ENCODE measurements at places on chromosomes 5 and 9.

- DNase-seq, result no peak
Measured at GRCh38 chr9:8730618-8731017, 931.0 kb upstream of the DMAC1 start.

- DNase-seq, result no peak
Measured at GRCh38 chr9:14383294-14383693, 69.4 kb upstream of the NFIB start.

- DNase-seq, result no peak
Measured at GRCh38 chr9:81022177-81022576, 667.2 kb downstream of the TLE1 start.

GRCh38 chr9:38619556-38620447, 594 bp downstream of the ANKRD18A start:
- DNase-seq, result no peak

GRCh38 chr5:87722286-87722685, 309.6 kb upstream of the CCNH start:
- no peak for DNase-seq

DNA sequence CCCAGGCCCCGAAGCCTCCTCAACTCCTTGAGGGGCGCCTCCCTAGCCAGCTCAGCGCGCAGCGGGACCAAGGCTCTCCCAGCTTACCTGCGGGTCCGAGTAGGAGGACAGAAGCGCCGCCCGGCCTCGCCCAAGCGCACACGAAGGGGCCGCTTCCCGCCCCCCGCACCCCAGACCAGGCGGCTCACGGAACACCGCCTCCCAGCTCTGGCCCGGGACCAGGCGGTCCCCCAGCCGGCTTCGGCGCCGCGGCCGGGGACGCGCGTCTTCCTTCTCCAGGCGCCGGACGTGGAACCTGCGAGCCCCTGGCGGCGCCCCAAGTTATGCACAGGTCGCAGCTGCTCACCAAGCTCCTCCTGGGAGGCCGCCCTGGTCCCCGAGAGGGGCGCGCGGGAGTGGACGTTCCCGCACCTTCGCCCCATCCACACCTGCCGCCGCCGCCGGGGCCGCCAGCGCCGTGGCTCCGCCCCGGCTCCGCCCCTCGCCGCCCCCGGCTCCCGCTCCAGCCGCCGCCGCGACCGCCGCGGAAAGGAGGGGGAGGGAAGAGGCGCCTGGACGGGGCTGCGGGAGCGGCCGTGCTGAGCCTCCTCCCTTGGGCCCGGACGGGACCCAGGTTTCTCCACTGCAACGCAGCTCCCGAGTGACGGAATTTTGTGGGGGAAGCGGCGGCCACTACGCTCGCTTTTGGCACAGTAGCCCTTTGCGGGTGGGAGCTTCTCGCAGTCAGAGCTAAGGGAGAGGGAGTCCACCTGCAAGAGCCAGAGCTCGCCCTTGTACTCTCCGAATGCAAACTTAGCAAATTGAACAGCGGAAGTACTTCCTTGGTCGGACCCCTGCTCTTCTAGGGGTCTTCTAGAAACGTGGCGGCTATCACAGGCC, 77.5 kb upstream of the IFNE start:
- DNase-seq, result no peak

DNA sequence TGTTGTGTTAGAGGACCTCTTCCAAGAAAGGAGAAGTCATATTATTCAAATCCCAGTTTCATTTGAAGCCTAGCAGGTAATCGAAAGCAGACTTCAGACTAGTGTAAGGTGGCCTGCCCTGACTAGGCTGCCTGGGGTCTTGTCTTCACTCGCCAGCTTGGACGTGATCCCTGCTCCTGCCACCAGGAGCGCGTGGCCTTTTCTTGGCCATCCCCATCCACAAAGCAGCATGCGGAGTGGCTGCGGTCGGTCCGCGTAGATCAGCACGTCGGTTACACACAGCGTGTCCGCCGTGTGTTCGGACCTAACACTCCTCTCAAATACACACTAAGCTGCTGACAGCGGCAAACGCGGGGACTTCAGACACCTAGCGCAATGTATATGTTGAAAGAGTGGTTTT, 37.3 kb downstream of the CFAP77 start:
- no peak for DNase-seq

DNA sequence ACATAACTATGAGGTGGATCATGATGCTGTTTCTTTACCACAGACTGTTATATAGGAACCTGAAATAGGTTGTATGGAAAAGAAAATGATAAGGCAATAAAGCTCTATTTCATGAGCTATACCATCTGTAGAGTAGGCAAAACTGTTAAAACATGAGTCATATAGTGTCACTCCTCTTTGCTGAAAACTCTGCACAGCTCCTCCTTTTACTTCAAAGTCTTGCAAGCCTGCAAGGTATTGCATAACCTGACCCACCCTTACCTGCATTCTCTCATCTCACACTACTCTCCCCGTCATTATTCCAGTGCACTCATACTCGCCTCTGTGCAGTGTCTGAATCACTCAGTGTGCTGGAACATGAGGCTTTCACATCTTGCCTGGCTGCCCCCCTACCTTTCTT, 790.1 kb downstream of the EFNA5 start:
- no peak for DNase-seq

DNA sequence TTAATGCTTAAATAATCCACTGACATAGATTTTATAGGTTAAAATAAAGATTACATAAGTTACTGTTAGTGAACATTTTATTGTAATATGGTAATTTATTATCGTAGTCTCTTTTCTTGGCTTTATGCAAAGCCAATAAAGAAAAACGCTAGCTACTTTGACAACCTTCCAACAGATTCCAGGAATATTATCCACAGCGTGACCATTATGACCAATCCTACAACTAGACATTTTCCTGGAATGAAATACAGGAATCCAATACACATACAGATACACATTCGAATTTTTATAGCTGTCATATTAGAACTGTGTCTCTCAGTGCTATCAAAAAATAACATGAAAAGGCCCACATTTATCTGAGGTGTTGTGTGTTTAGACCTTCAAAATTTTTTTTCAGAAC, 13.1 kb downstream of the RPS23 start:
- DNase-seq, result no peak

- DNase-seq, result no peak
Measured at GRCh38 chr9:9790216-9790872, 822.5 kb downstream of the PTPRD start.

- peak; percentile 21 for DNase-seq
Measured at GRCh38 chr9:16571127-16571802, 299.2 kb downstream of the BNC2 start.

GRCh38 chr5:64149268-64149667, 16.4 kb upstream of the RNF180 start:
- no peak for DNase-seq

- DNase-seq, result peak; percentile 14
Measured at GRCh38 chr9:75855509-75855908, 35.0 kb upstream of the PCSK5 start.

DNA sequence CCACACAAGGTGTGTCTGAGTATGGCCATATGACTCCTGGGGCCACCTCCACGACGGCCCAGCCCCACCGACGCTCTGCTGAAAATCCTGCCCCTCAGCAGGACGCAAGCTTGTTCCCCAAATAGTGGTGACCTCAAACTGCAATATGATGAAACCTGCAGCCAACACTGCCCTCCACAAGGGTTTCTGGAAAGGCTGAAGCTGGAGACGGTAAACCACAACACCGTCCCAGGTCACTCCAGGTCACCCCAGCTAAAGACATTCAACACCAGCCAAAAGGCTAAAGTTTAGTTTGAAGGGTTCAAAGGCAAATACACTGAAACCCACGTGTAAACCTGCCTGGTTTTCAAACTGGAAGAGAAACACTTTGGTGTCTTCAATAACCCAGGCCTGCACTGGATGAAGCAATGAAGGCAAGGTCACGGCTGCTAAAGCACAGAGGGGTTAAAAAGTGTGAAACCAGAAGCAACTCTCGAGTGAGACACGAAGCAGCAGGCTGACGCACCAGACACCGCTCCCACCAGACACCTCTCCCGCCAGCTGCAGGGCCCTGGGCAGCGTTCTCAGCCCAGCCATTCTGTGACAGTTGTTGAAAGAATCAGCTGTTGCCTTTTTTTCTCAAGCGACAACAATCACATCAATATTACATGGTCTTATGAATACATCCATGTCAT, 1.8 kb upstream of the LHX3 start:
- DNase-seq, result no peak

- DNase-seq, result no peak
Measured at GRCh38 chr5:56172241-56172640, 60.9 kb downstream of the ANKRD55 start.

- DNase-seq, result no peak
Measured at GRCh38 chr5:66438696-66439095, 157.5 kb upstream of the MAST4 start.

DNA sequence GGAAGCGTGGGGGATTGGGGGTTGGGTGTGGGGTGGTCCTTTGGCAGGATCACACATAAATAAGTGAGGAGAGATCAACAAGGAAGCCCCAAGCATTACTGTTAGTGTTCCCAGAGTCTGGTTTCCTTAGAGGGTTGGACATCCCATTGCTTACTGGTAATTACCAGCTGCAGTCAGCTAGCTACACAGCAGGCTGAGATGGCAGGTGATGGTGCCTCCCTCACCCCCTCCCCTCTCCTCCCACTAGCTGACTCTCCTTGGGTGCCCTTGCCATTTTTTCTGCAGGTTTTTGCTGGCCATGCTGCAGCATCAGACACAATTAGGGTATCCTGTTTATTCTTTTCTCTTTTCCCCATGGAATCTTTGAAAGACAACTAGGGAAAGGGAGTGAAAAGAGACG, 107.5 kb upstream of the TLR4 start:
- DNase-seq, result no peak

GRCh38 chr5:78899922-78900362, 85.2 kb downstream of the ARSB start:
- peak; percentile 41 for DNase-seq

GRCh38 chr9:87549791-87550190, 52.1 kb downstream of the DAPK1 start:
- DNase-seq, result no peak

GRCh38 chr5:76983468-76983867, 30.6 kb downstream of the CRHBP start:
- DNase-seq, result no peak
